ENCODE measurements at places on chromosomes 2 and 18.

DNA sequence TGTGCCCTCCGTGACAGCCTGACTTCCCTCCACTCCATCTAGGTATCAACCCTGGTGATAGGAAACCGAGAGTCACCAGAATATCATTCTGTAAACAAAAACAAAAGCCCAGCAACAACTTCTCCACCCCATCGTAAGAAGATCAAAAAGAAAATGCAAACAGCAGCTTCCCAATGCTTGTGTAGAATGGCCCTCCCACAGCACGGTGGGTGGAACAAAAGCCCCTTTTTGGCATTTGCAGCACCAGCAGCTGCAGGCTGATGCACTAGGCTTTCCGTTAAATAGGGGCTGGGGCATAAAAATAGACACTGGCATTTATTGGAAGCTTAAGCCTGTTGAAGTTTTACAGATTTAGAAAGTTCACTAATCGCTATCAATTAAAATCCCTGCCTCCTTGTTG, 513.0 kb downstream of the GALR1 start:
- DNase-seq, result no peak
- H3K4me3 ChIP-seq, result no peak overlapping the region
- no peaks in the 10 kb centered on the region for H3K4me1 ChIP-seq
- no peaks in the 10 kb centered on the region for H3K36me3 ChIP-seq

GRCh38 chr2:69065735-69066336, 52.9 kb downstream of the ANTXR1 start:
- no peak overlapping the region for H3K27ac ChIP-seq
- no peaks in the 10 kb centered on the region for H3K4me1 ChIP-seq
- no peaks in the 10 kb centered on the region for H3K36me3 ChIP-seq
- DNase-seq, result no peak
- no peaks in the 10 kb centered on the region for H3K27me3 ChIP-seq
- H3K4me3 ChIP-seq, result no peak overlapping the region

- no peaks in the 10 kb centered on the region for H3K4me1 ChIP-seq
- no peaks in the 10 kb centered on the region for H3K27me3 ChIP-seq
- no peak overlapping the region for H3K4me3 ChIP-seq
- H3K27ac ChIP-seq, result no peak overlapping the region
- no peak for DNase-seq
Observed at GRCh38 chr2:200226451-200227426, 79.8 kb upstream of the SPATS2L start.

DNA sequence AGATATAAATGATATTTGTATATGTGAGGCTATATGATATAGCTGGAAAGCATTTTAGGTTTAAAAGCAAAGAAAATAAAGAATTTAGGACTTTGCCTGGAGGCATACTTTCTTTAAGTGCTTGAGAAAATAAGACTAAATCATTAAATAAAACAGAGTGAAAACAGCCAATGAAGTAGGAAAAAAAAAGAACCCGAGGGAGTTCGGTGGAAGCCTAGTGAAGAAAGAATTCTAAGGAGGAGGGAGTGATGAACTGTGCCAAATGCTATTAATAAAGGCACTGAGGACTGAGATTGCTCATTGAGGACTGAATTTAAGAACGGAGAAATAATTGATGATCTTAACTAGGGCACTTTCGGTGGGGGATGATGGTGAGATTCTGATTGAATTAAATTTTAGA, 573.5 kb downstream of the DSC3 start:
- no peak overlapping the region for H3K27ac ChIP-seq
- DNase-seq, result no peak
- H3K27me3 ChIP-seq, result no peaks in the 10 kb centered on the region
- no peaks in the 10 kb centered on the region for H3K4me1 ChIP-seq
- no peak overlapping the region for H3K4me3 ChIP-seq

- H3K4me3 ChIP-seq, result no peak overlapping the region
- H3K27ac ChIP-seq, result no peak overlapping the region
- no peaks in the 10 kb centered on the region for H3K27me3 ChIP-seq
- no peak for DNase-seq
Observed at GRCh38 chr18:8959551-8960135, 142.9 kb upstream of the NDUFV2 start.

DNA sequence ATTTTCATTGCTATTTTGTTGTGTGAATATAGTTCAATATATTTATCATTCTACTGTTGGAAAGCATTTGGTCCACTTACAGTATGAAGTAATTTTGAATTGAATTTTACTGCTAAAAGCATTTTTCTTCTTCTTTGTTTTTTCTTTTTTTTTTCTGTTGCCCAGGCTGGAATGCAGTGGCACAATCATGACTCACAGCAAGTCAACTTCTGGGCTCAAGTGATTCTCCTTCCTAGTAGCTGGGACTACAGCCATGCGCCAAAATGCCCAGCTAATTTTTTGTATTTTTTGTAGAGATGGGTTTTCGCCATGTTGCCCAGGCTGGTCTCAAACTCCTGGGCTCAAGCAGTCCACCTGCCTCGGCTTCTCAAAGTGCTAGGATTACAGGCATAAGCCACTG, 2.4 kb upstream of the ETAA1 start:
- no peaks in the 10 kb centered on the region for H3K27me3 ChIP-seq
- H3K36me3 ChIP-seq, result no peaks in the 10 kb centered on the region
- H3K4me3 ChIP-seq, result no peak overlapping the region

DNA sequence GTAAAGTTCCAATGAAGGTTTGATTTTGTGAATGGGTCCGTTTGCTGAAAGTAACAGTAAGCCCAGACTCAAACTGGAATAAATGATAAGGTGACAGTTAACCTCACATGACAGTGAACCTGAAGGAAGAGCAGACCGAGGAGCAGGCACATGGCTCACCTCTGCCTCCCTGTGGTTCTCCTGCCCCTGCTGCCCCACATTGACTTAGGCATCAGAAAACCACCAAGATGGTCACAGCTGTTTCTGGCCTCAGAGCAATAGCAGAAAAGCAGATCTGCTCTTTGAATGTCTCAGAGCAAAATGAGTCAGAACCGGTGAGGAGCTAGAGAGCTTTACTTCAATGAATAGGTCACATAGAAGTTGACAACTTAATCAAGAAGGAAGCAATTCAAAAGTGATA, 487.6 kb downstream of the METTL4 start:
- no peak overlapping the region for H3K4me3 ChIP-seq
- H3K27me3 ChIP-seq, result no peaks in the 10 kb centered on the region
- DNase-seq, result no peak
- H3K27ac ChIP-seq, result no peak overlapping the region
- H3K36me3 ChIP-seq, result no peaks in the 10 kb centered on the region

GRCh38 chr2:26298638-26299393, 47.1 kb upstream of the SELENOI start:
- no peaks in the 10 kb centered on the region for H3K36me3 ChIP-seq
- peak overlapping the region; percentile 56 for H3K4me3 ChIP-seq
- peak; percentile 45 for DNase-seq
- H3K27me3 ChIP-seq, result no peaks in the 10 kb centered on the region

- no peak for DNase-seq
- no peaks in the 10 kb centered on the region for H3K4me1 ChIP-seq
- H3K27ac ChIP-seq, result no peak overlapping the region
- no peaks in the 10 kb centered on the region for H3K36me3 ChIP-seq
Observed at GRCh38 chr2:18724371-18725145, 135.2 kb upstream of the NT5C1B start.

DNA sequence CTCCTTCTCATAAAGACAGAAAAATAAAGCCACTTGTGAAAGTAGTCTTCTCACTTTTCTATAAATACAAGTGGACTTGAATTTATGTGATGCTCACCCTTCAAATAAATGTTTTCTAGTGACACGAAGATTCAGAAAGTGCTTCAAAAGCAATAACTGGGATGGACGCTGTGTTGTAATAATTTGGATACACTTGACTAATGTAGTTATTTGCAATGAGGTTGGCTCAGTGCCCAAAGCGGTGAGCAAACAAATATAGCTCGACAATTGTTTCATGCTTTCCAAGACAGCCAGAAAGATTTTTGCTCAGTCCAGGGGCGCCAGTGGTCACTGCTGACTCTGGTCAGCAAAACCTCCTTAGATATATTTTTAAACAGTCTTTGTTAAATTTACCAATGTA, 278.6 kb upstream of the KLHL14 start:
- no peak overlapping the region for H3K27ac ChIP-seq
- no peaks in the 10 kb centered on the region for H3K4me1 ChIP-seq
- no peaks in the 10 kb centered on the region for H3K36me3 ChIP-seq
- no peak overlapping the region for H3K4me3 ChIP-seq
